ENCODE measurements at places on chromosomes 2 and 18.

GRCh38 chr2:171688129-171688465, 828 bp downstream of the DYNC1I2 start:
- DNase-seq = no peak

DNA sequence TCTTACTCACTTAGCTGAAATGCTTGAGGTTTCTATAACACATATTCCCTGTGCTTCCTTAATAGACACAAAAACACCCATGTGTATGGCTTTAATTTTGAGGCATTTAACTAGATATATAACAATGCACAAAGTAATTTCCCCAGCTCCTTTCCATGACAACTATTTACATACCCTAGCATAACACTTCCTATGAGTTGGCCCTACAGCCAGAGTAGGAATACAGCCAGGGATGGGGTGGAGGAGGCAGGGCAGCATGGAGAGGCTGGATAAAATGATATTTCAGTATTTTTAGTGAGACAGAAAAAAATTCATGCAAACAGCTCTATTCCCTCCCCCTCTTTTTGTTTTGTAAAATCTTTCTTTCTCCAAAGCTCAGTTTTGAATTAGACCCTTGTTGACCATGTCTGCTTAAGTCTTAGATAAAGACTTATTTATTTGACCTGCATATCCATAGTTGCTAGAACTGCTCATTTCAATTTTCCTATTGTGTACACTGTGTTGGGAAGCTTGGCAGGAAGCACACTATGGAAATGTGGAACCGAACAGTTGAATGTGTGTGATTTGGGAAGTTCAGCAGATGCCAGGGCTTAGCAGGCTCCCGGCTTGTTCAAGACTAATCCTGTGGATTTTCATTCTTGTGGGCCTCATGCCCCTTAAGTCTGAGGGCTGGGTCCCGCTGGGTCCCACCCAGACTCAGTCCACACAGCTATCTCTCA, 11.2 kb upstream of the B3GNT2 start:
- no peak for DNase-seq

DNA sequence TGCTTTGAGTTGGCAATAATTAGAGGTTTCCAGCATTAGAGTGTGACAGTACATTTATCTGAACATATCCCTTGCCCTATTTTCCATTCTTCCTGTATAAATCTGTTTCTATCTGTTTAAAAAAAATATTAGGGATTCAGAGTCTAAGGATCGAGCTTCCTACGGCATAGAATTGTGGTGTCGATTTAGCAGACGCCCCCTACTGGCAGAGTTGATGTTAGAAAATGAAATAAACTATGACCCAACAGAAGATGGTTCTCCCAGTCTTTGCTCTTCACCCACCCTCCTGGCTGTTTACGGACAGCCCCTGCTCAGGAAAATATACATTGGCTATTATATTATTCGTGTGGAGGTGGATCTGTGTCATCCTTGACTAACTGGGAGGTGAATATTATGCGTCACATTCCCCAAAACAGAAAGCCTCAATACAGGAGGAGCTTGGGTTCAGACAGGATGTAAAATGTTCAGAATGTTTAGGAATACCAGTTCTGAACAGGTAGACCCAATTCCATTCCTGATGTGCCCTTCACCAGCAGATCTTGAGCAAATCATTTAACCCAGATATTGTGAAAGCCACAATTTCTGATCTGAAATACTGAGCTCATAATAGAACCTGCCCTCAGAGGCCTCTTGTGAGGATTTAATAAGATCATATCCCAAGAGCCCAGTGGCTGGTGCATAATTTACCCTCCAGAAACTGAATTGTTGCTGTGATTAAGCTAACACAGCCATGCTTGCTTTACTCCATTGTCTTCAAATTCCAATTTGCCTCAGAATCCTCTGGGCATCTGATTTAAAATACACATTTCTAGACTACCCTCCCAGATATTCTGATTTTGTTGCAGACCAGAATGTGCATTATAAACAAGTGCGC, 10.8 kb upstream of the ERMN start:
- no peak for DNase-seq

DNA sequence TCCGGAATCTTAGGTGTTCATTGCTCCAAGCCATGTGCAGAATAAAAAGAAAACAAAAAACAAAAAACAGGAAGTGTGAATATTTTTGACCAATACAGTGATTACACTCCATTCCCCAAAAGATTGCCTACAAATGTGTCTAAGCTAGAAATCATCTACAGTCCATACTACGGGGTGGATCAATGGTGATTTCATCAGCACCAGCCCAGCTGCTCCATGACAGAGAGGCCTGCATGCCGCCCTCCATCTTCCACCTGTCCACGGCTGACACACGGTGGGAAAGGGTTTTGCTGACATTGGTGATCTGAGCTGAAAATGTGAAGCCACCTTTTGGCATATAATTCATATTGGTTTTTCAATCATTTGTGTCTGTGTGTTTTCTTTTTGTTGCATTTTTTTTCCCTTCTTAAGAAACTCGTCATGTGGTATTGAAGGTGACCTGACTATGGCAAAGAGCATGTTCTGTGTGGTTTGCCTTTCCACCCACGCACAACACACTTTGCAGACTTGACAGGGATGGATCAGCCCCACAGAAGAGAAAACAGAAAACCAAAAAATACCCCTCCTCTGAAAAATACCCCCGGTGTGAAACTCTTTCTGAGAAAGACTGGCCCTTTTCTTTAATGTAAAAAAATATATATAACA, 533.1 kb downstream of the RNF144A start:
- DNase-seq = peak; percentile 69

DNA sequence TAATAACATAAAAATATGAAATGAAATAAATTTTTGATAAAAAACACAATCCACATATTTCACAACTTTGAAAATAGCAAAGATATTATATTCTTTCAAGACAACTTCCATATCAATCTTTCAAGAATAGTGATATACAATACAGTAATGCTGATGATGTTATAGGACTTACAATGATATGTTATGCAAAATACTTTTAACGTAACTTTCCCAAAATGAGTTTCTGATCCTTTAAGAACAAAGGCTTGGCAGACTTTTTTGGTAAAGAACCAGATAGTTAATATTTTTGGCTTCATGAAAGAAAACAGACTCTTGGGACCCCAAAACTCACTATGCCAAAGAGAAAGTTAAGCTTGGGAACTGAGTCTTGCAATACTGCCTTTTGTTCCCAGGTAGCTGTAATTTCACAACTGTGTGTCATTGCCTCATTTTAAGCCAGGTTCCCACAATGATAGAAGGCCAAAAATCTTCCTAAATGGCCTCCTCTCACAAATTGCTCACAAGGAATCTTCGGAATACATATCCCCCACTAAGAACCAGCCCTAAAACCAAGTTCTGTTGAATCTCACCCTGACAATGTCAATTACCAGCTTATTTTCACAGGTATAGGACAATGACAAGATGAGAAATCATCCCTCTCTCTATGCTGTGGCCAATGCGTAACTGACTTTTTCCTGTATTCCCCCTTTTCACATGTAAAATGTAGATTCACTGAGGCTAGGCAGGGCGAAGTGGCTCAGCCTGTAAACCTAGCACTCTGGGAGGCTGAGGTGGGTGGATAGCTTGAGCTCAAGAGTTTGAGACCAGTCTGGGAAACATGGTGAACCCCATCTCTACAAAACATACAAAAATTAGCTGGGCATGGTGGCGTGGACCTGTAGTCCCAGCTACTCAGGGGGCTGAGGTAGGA, 54.8 kb upstream of the STRN start:
- no peak for DNase-seq

DNA sequence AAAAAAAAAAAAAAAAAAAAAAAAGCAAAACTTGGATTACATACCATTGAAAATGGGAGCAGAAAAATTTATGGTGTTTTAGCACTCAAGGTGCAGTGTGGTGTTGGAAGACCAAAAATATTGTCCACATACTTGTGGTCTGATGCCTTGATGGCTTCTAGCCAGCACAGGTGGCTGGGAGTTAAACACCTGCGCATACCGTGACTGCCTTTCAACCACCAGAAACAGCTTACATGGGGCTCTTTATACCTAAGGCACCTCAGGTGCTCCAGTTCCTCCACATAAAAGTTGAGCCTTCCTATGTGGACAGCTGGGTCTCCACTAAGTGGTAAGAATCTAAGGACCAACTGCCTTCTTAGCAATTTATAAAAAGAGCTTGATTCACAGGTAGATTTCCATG, 802.6 kb upstream of the CELF4 start:
- no peak for DNase-seq

- no peak for DNase-seq
Observed at GRCh38 chr2:189221811-189222467, 42.4 kb upstream of the COL5A2 start.

GRCh38 chr18:9756271-9756932, 48.3 kb downstream of the RAB31 start:
- DNase-seq = no peak

DNA sequence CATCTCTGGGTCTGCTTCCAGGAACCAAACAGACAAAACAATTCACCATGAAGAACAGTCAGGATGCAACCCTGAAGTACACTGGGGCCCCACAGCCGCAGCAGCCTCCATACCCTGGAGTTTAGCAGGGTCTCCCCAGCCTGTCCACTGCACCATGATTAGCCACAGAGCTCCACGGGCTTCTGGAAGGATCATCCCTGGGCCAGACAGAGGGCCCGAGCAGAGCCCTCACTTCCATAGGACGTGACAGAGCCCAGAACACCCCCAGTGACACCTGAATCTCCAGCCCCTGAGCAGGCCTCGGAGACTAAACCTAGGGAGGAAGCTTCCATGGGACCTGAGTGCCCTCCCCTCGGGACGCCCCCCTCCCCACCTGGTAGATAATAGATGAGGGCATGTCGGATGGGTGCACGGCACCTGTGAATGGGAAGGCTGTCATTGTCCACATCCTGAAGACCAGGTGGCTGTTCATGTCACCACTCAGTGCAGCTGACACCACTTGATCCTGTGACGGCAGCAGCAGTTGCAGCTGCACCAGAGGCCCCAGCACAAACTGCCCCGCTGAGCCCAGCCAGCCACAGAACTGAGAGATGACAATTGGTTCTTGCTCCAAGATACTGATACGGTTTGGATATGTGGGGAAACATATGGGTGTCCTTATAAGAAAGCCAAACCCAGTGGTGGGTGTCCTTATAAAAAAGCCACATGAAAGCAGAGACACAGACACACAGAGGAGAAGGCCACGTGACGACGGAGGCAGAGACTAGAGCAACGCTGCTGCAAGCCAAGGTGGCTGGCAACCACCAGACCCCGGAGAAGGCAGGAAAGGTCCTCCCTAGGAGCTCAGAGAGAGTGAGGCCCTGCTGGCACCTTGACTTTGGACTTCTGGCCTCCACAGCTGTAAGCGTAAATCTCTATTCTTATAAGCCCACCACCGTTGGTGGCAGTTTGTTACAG, 23.2 kb downstream of the KIF1A start:
- no peak for DNase-seq

DNA sequence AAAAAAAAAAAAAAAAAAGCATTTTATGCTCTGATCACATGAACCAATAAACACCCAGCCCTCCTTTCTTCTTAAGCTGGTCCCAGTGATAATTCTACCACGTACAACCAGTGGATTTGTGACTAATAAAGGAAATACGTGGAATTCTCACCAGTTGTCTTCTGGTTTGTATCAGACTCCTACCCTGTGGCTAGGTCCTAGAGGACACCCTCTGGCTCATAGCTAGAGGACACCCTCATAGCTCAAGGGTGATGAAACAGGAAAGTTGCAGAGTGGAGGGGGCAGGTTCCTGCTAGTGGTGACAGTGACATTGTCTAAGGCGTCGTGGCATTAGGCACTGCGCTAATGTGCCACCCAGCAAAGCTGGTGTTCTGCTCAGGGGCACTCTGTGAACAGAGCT, 167.8 kb downstream of the BCL11A start:
- no peak for DNase-seq

GRCh38 chr2:227406177-227407031, 18.7 kb upstream of the SCYGR1 start:
- no peak for DNase-seq

- DNase-seq = peak; percentile 78
Observed at GRCh38 chr2:130372055-130372832, 16.4 kb downstream of the PTPN18 start.

GRCh38 chr2:138323382-138324067, 178.0 kb upstream of the SPOPL start:
- no peak for DNase-seq

- DNase-seq = no peak
Observed at GRCh38 chr18:44911773-44912172, 231.1 kb downstream of the SETBP1 start.

GRCh38 chr2:233513953-233514655, 52.5 kb downstream of the USP40 start:
- DNase-seq = no peak

GRCh38 chr18:48813321-48813720, 137.4 kb downstream of the SMAD7 start:
- DNase-seq = no peak

GRCh38 chr2:229443546-229444268, 172.6 kb upstream of the PID1 start:
- DNase-seq = no peak
